ENCODE measurements at places on chromosomes 4 and X. TPM values are rescaled to one million over a fixed set of nuclear protein-coding genes. Genes with fewer than 3 reads are reported as not detected.
A peak's percentile ranks its signal among the peaks of the same experiment; 100 is the strongest.

Gene PABPC5
- 0.87 TPM for total RNA-seq

DNA sequence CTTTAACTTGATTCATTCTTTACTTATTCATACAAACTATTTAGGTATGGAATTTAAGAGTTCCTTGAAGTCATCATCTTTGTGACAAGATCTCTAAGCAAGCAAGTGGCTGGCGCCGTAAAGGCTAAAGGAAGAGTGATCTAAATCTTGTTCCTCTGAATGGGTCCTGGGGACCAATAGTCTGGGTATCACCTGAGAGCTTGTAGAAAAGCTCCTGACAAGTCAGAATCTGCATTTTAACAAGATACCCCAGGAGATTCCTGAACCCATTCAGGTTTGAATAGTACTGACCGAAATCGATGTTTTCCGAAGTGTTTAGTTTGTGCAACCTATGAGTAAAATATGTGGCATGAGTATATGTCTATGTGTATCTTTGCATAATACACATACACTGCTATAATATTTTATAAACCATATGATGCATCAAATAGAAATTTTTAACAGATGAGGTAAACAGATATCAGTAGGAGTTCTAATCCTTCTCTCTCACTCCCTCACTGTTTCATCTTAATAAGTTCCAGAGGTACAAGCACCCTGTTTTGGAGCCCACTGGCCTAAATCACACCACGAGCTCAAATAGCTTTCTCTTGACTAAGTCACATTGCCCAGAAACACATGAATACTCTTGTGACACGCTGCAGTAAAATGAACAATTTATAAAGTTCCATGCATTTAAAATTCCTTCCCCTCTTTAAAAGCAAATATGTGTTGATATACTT is 170.0 kb downstream of the RELL1 start:
- no peak overlapping the region for H3K27ac ChIP-seq
- H3K27me3 ChIP-seq: no peaks in the 10 kb centered on the region
- H3K4me1 ChIP-seq: no peaks in the 10 kb centered on the region
- DNase-seq: no peak
- H3K36me3 ChIP-seq: no peaks in the 10 kb centered on the region

GRCh38 chr4:28146191-28146590 is 1285.5 kb downstream of the STIM2 start:
- H3K27ac ChIP-seq: no peak overlapping the region
- DNase-seq: no peak
- H3K36me3 ChIP-seq: no peaks in the 10 kb centered on the region
- no peak overlapping the region for H3K4me3 ChIP-seq

DNA sequence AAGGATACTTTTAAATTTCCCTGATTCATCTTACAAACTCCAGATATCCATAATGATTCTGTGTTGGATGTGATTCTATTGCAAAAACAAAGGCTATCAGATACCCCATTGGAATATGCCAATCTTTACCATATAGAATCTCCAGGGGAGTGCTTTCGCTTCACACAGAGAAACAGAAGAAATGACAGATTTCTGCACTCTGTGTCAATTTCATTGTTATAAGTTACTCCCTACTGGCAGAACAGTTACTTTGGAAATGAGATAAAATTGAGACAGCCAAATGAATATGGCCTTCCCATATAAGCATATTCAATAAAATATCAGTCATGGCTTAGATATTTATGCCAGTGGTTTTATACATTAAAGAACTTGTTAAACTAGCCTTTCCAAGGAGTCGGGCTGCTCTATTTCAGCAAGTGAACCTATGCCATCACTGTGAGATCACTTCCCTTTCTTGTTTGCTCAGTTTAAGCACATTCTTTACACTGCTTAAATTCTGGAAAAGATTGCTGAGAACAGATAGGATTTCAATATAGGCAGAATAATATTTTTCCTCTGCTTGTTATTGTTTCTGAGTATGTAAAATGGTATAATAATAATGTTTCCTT is 127.5 kb upstream of the ANXA10 start:
- no peak overlapping the region for H3K4me3 ChIP-seq
- no peaks in the 10 kb centered on the region for H3K36me3 ChIP-seq
- H3K4me1 ChIP-seq: no peaks in the 10 kb centered on the region
- no peak overlapping the region for H3K27ac ChIP-seq
- DNase-seq: no peak

- no peak for DNase-seq
- H3K27ac ChIP-seq: peak overlapping the region; percentile 89
- H3K4me1 ChIP-seq: peaks cover 21% of the 10 kb centered on the region
- peaks cover 18% of the 10 kb centered on the region for H3K36me3 ChIP-seq
- H3K27me3 ChIP-seq: no peaks in the 10 kb centered on the region
These were observed 865 bp downstream of the FAM200B start for GRCh38 chr4:15682242-15683142.

DNA sequence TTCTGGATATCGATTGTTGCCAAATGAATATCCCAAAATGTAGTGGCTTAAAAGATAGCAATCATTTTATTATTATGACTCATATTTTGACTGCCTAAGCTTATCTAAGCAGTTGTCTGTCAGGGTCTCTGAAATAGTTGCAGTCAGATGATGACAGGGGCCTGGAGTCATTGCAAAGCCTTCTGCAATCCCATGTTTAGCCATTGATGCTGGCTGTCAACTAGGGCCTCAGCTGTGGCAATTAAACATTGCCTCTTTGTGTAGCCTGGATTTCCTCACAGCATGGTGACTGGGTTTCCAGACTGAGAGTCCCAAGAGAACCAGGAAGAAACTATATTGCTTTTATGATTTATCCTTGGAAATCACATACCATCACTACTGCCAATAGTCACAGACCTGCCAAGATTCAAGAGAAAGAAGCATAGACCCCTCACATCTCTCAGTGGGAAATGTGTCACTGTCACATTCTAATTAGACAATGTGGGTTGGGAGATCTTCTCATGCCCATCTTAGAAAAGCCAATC is 227.3 kb upstream of the NOCT start:
- no peaks in the 10 kb centered on the region for H3K27me3 ChIP-seq
- H3K4me3 ChIP-seq: no peak overlapping the region
- no peaks in the 10 kb centered on the region for H3K36me3 ChIP-seq
- H3K4me1 ChIP-seq: no peaks in the 10 kb centered on the region
- no peak overlapping the region for H3K27ac ChIP-seq

- peaks cover 29% of the 10 kb centered on the region for H3K4me1 ChIP-seq
- H3K27me3 ChIP-seq: no peaks in the 10 kb centered on the region
- no peak for DNase-seq
- H3K4me3 ChIP-seq: no peak overlapping the region
- H3K27ac ChIP-seq: no peak overlapping the region
- peaks cover 67% of the 10 kb centered on the region for H3K36me3 ChIP-seq
These were observed 9.0 kb downstream of the CTBP1 start for GRCh38 chr4:1239950-1240307.

DNA sequence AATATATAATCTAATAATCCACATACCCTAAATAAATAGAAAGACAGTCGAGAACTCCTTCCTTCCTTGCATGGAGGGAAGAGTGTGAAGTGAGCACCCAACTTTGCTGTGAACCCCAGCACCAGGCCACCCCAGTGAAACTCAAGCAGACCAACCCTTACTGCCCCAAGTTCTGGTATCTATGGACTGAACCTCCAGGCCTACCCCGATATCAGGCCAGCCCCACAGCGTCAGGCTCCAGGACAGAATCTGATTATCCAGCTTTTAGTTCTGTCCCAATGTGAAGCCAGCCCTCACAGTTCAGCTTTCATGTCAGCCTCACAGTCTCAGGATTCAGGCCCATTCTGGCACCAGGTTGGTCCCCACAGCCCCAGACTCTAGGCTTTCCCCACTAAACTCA is 1617.2 kb upstream of the AGA start:
- H3K36me3 ChIP-seq: no peaks in the 10 kb centered on the region
- H3K4me1 ChIP-seq: no peaks in the 10 kb centered on the region
- H3K4me3 ChIP-seq: no peak overlapping the region
- H3K27me3 ChIP-seq: no peaks in the 10 kb centered on the region
- DNase-seq: no peak

- no peak overlapping the region for H3K27ac ChIP-seq
- H3K4me1 ChIP-seq: no peaks in the 10 kb centered on the region
- no peak for DNase-seq
- H3K27me3 ChIP-seq: no peaks in the 10 kb centered on the region
These were observed 33.1 kb upstream of the ANXA10 start for GRCh38 chr4:168059251-168059650.

DNA sequence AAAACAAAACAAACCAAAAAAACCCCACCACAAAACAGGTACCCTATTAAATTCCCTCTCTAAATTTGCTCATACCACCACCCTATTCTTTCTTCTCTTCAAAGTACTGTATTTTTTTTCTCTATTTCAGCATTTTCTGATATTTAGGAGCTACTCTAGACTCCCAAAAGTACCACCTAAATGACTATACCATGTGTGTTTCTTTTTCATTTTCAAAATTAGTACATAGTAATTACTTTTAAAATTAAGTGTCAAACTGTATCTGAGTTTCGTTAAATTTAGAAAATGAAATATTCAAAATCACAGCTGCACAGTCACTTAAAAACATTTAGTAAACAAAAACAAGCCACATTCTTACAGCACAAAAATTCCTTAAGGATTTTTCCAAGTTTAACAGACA is 161.7 kb downstream of the FBXW7 start:
- no peaks in the 10 kb centered on the region for H3K27me3 ChIP-seq
- no peak overlapping the region for H3K4me3 ChIP-seq
- no peaks in the 10 kb centered on the region for H3K36me3 ChIP-seq
- no peaks in the 10 kb centered on the region for H3K4me1 ChIP-seq

GRCh38 chr4:107366016-107366735 is 330.1 kb upstream of the DKK2 start:
- H3K4me1 ChIP-seq: no peaks in the 10 kb centered on the region
- no peak for DNase-seq
- H3K36me3 ChIP-seq: no peaks in the 10 kb centered on the region
- no peak overlapping the region for H3K4me3 ChIP-seq
- no peaks in the 10 kb centered on the region for H3K27me3 ChIP-seq

Gene TCP11X1
- total RNA-seq: not detected

DNA sequence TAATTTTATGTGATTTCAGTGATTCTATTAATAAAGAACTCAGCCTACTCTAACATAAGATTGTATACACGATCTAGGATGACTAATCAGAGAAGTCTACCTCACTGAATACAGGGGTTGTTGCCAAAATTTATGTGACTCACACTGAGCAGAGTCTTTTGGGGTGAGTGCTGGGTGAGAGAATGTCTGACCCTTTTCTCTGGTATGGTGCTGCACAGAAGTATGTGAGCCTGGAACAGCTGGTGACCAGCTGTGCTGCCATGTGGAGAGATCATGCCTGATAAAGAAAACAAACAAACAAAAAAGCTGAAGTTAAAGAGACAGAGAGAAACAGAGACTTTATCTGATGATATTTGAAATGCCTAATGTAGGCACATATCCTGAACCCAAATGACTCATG is 618.1 kb upstream of the GRIA3 start:
- DNase-seq: no peak
- no peaks in the 10 kb centered on the region for H3K36me3 ChIP-seq
- no peaks in the 10 kb centered on the region for H3K27me3 ChIP-seq
- H3K4me1 ChIP-seq: no peaks in the 10 kb centered on the region
- H3K27ac ChIP-seq: no peak overlapping the region

DNA sequence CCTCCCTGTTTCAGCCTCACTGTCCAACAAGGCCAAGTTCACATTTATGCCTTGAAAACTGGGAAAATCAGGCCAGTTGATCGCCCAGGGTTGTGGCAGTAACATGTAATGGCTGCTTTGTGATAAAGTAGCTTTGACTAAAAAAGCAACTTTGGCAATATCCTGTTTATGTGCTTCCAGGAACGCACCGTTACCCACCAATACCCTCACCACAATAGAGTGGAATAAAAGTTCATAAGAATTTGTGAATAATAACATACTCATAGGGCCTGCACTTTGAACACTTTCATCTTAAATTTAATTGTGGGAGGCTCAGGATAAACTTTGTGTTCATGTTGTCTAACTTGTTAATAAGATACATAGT is 80.7 kb upstream of the MAML3 start:
- no peak overlapping the region for H3K27ac ChIP-seq
- H3K4me1 ChIP-seq: peaks cover 41% of the 10 kb centered on the region
- no peak for DNase-seq
- H3K36me3 ChIP-seq: no peaks in the 10 kb centered on the region

DNA sequence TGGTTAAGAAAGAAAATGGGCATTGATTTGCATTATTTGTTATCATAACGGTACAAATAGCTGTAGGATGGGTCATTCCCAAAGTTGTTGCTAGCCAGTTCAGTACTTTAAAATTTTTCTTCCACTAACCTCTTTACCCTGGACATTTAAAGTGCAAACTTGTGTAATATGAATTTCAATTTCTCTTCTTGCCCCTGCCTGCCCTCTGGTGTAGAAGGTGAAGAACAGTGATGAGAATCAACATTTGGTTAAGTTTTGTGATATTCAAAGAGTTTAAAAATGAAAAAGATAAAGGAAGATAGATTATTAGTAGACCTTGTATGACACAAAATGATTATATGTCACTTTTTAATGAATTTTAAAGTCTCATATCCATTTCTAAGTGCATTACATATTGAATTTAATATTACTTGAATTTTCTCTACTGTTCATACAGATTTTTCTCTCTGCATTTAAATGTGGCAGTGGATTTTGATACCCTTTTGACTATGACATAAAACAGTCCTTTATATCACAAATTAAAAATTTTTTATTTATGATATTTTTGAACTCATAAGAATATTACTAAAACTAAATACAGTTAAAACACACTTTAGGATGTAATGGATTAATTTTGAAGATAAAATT is 337.7 kb downstream of the BMPR1B start:
- H3K4me3 ChIP-seq: no peak overlapping the region
- H3K27me3 ChIP-seq: no peaks in the 10 kb centered on the region
- peak; percentile 70 for DNase-seq
- H3K36me3 ChIP-seq: no peaks in the 10 kb centered on the region

DNA sequence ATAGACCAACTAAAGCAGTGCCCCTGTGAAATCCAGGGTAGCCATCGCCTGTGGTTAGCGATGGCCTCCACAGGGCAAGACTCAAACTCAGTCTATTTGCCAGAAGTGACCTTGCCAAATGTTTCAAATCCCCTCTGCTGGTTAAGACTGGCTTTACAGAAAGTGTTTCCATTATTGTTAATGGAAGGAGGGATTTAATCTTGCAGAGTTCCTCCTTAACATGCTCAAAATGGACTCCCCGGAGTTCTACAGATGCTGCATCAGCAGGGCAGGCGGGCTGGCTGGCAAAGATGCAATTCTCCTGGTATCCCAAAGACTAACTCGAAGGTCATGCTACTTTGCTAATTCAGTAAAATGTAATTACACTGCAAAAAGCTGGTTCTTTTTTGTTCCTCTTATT is 313.0 kb upstream of the SLC7A11 start:
- no peak overlapping the region for H3K4me3 ChIP-seq
- no peaks in the 10 kb centered on the region for H3K27me3 ChIP-seq
- H3K4me1 ChIP-seq: no peaks in the 10 kb centered on the region
- no peak overlapping the region for H3K27ac ChIP-seq
- no peak for DNase-seq

- no peak overlapping the region for H3K27ac ChIP-seq
- DNase-seq: no peak
- H3K4me1 ChIP-seq: no peaks in the 10 kb centered on the region
- H3K27me3 ChIP-seq: no peaks in the 10 kb centered on the region
These were observed 247.0 kb upstream of the NDST4 start for GRCh38 chr4:115360431-115360830.

Gene ADAMTS3
- total RNA-seq: 6.8 TPM

Gene PGK1
- total RNA-seq: 207 TPM

Gene SLC26A1
- total RNA-seq: 3.5 TPM
